Esophagus muscularis mucosa (tissue), 4 donors: ENCODE measurements at places on chromosomes 1 and 21. TPM values are rescaled to one million over a fixed set of nuclear protein-coding genes. Genes with fewer than 3 reads are reported as not detected.

Gene SAMD13
- 2.5 TPM for total RNA-seq

Gene DLGAP3
- total RNA-seq, result 0.46 TPM

Gene LENEP
- total RNA-seq, result not detected

Gene ELAPOR1
- 0.34 TPM for total RNA-seq

Gene NTPCR
- total RNA-seq, result 21.7 TPM
